ENCODE measurements at places on chromosomes 7 and 10. TPM values are rescaled to one million over a fixed set of nuclear protein-coding genes. Genes with fewer than 3 reads are reported as not detected.

- DNase-seq: no peak
Measured at GRCh38 chr10:132653721-132654120, 116.1 kb downstream of the INPP5A start.

DNA sequence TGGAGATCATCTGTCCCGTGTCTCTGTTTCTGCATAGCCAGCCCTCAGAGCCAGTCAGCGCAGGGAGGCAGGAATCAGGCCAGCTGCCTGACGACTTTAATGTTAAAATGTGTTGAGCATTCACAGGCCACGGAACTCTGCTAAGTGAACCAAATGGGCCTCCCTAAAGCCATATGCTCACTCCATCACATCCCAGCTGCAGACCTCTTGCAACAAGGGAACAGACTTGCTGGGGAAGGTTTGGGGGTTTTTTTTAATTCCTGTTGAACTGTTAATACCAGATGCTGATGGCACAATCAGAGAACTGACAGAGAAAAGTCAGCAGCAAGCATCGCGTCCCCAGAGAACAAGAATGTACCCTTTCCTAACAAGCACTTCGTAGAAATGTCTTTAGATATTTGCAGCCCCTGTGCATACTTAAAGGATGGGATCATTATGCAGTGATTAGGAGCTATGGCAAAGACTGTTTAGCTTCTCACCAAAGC is 900.4 kb upstream of the AUTS2 start:
- DNase-seq: peak; percentile 58

DNA sequence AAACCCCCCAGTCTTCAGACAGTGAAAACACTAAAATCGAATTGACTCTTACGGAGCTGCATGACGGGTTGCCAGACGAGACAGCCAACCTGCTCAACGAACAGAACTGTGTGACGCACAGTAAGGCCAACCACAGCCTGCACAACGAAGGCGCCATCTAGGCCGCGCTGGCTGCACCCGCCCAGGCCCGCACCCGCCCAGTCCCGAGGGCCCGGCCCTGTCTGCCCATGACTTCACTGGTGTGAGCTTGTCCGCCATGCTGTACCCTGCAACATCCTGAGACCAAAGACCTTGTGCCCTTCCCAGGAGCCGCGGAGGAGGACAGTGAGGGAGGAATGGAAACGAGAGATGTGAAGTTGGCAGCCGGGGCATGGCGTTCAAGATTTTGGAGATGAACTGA is 116.1 kb downstream of the NT5C2 start:
- no peak for DNase-seq

- DNase-seq: no peak
Measured at GRCh38 chr10:70837660-70838059, 21.9 kb downstream of the SGPL1 start.

GRCh38 chr10:83863283-83863966 is 275.9 kb upstream of the GHITM start:
- no peak for DNase-seq

- peak; percentile 20 for DNase-seq
Measured at GRCh38 chr10:29443745-29444523, 155.1 kb downstream of the LYZL1 start.

GRCh38 chr7:135792866-135793265 is 44.3 kb upstream of the FAM180A start:
- no peak for DNase-seq

DNA sequence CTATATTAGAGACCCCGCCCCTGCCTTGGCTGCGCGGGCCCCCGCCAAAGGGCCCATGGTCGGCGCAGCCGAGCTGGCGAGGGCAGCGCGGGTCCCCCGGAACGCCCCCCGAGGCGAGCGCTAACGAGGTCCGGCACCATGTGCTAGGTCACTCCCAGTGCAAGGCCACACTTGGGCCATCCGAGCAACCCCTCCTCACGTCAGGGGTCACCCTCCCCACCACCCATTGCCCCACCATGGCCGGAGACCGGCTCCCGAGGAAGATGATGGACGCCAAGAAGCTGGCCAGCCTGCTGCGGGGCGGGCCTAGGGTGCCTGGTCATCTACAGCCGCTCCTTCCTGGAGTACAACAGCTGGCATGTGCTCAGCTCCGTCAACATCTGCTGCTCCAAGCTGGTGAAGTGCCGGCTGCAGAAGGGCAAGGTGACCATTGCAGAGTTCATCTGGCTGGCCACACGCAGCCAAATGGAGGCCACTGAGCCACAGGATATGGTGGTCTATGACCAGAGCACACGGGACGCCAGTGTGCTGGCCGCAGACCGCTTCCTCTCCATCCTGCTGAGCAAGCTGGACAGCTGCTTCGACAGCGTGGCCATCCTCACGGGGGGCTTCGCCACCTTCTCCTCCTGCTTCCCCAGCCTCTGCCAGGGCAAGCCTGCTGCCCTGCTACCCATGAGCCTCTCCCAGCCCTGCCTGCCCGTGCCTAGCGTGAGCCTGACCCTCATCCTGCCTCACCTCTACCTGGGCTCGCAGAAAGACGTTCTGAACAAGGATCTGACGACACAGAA is 12.4 kb upstream of the SEC24C start:
- DNase-seq: no peak

DNA sequence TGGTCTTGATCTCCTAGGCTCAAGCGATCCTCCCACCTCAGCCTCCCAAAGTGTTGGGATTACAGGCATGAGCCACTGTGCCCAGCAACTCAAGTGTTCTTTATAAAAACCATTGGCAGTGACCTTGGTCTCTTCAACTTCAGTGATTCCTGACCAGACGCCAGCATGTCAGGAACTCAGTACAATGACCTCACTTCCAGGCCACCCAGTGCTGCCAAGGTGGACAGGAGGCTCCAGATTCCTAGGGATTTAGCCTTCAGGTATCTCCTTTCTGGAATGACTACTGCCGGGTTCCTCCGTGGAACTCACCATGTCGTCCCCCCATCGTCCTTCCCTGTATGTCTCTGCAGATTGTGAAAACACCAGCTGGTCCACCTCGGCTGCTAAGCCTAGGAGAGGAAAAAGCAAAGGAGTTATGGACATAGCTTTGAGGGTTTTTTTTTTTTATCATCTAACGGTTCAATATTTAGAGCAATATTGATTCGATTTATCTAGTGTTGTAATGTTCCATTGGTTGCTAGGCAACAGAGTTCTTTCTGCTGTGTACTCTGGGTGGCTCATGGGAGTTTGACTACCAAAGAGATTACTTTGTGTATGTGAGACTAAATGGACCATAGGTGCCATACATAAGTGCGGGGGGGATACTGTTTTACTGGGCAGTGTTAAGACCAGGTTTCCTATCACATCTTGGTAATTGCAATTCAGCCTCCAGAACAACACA is 425.8 kb upstream of the AUTS2 start:
- DNase-seq: no peak

- DNase-seq: peak; percentile 20
Measured at GRCh38 chr7:129670656-129671055, 59.1 kb downstream of the NRF1 start.

GRCh38 chr7:128911423-128912031 is 1.0 kb upstream of the KCP start:
- DNase-seq: no peak

DNA sequence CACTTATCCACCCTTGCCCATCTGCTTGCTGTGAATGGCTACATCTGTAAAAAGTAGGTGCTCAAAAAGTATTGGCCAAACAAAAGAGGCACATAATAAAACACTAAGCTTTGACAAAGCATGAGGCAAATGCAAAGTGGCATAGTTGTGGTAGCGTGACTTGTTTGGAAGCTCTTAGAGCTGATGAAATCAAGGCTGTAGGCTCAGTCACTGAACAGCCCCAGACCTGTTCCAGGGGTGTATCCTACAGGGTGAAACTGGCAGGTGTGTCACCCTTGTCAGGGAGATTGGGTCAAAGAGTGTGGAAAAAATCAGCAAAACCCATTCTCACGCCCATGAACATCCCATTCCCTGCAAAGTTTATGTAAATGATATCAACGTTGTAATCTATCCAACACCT is 427.4 kb downstream of the PLXNA4 start:
- no peak for DNase-seq

- DNase-seq: no peak
Measured at GRCh38 chr10:13706604-13707003, 119.8 kb downstream of the PRPF18 start.

DNA sequence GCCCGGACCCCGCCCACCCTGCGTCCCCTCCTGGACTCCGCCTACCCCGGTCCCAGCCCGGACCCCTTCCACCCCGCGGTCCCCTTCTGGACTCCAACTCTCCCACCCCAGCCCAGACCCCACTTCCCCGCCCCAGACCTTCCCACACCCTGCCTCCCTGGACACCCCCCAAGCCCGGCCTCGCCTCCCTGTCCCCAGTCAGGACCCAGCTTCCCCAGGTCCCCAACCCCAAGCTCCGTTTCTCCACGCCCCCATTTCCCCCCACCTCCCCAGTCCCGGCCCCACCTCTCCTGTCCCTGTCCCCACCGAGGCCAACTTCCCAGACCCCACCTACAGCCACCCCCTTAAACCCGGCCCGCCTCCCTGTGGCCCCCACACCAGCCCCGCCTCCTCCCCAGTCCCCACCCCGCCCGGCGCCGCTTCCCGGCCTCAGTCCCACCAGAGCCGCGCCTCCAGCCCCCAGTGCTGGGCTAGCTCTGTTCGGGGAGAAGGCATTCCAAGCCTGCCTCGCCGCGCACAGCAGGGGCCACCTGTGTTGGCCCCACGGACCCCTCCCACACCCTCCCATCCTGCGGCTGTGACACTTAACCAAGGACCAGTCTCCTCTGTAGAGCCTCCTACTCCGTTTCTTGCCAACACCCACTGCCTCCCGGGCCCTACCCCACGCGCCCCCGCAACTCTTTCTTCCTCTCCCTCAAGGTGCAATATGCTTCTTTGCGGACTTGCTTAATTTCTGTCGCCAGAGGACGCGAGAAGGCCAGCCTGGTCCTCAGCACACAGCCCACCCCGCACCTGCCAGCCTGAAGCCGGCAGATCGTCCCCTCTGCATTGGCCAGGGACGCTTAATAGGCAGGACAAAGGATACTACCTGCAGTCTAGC is 736 bp upstream of the ITIH5 start:
- DNase-seq: no peak

GRCh38 chr10:2974083-2974482 is 93.3 kb upstream of the PFKP start:
- no peak for DNase-seq

DNA sequence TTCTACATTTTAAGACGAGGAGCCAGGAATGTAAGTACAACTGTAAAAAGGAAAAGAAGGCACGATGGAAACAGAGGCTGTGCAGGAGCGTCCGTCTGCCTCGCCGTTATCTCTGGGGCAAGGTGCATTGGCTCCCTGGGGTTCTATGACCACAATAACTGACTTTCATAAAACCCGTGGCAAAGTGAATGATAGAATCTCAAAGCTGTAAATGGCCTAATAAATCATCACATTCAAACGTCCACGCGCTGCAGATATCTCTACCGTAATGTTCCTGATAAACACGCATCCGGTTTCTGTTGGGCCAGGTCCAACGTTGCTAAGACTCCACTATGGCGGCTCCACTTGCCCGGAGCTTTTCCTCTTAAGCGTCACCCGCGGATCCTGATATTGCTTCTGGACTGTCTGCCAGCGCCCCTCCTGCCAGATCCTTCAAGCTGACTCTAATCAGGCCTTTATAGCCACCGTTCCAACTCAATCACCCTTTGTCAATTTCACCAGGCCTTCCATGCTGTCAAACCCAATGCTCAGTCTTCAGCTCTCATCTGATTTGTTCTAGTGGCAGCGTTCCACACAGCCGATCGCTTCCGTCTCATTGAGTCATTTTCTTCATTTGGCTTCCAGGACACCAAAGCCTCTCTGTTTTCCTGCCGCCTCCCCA is 265.6 kb upstream of the FOXK1 start:
- DNase-seq: peak; percentile 8

- DNase-seq: no peak
Measured at GRCh38 chr10:22564060-22564459, 150.3 kb downstream of the PIP4K2A start.

- peak; percentile 84 for DNase-seq
Measured at GRCh38 chr10:78248651-78249464, 215.2 kb downstream of the RPS24 start.

DNA sequence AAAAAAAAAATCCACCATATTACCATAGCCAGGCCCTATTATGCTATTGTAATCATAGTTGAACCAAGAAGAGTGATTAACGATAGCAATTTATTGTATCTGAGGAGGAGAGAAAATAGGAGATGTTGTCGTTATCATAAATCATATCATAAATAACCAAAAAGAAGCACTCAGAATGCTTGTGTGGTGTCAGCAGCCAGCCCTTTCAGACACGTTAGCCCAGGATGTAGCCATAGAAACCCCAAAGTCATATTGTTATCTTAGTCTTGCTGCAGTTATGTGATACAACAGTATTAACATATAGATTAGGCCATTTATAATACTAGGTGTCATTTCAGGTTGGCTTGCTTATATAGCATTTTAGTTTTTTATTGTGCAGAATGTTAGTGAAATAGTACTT is 102.2 kb upstream of the GATA3 start:
- DNase-seq: no peak

The FAM24B gene
- 1.9 TPM for total RNA-seq

The NRCAM gene
- 9.3 TPM for total RNA-seq

The NAT16 gene
- 0.16 TPM for total RNA-seq

The VWC2 gene
- total RNA-seq: not detected

The OPN4 gene
- total RNA-seq: not detected

The SEMA3A gene
- total RNA-seq: 31.3 TPM

The NKX6-2 gene
- total RNA-seq: not detected

The ZNF488 gene
- total RNA-seq: 1.4 TPM
